Activated CD8-positive, alpha-beta memory T cell treated with anti-CD3 and anti-CD28 coated beads, Interleukin-2, amount 10 ng/mL, durations not matched to agents 7 days and 5 days (primary cell): ENCODE measurements at places on chromosomes 2 and 18. TPM values are rescaled to one million over a fixed set of nuclear protein-coding genes. Genes with fewer than 3 reads are reported as not detected.

GRCh38 chr2:103525756-103526155 is 763.9 kb downstream of the TMEM182 start:
- H3K4me1 ChIP-seq = no peaks in the 10 kb centered on the region
- no peaks in the 10 kb centered on the region for H3K36me3 ChIP-seq

- H3K36me3 ChIP-seq = no peaks in the 10 kb centered on the region
- DNase-seq = no peak
- H3K27ac ChIP-seq = no peak overlapping the region
- no peaks in the 10 kb centered on the region for H3K27me3 ChIP-seq
These were observed 355.2 kb downstream of the GALNT13 start for GRCh38 chr2:154226931-154227330.

GRCh38 chr2:75788902-75789301 is 78.2 kb upstream of the GCFC2 start:
- no peak overlapping the region for H3K4me3 ChIP-seq
- no peaks in the 10 kb centered on the region for H3K36me3 ChIP-seq
- H3K27ac ChIP-seq = no peak overlapping the region
- peaks cover 7% of the 10 kb centered on the region for H3K27me3 ChIP-seq

DNA sequence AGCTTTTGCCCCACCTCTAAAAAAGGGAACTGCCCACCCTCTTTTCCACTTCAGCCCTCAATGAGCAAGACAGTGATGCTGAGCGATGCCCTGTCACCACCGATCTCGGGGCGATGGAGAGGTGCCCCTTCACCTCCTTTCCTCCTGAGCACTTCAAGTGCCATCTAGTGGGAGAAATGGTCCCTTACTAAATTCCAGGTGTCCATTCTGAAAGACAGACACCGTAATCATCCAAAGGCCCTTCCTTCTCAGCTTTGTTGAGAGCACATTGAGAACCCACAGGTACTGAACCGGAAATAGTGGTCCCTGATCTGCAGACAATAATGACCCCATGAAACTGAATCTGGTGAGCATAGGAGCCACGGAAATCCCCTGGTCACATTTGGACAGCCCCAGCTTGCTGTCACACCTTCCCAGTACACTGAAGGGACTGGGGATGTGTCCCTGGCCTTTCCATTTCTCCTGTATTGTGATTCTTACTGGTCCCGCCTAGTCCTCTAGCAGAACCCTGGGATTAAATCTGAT is 38.5 kb downstream of the KCTD18 start:
- H3K36me3 ChIP-seq = peaks cover 40% of the 10 kb centered on the region
- H3K27ac ChIP-seq = peak overlapping the region; percentile 64
- H3K4me3 ChIP-seq = no peak overlapping the region
- peak; percentile 58 for DNase-seq
- peaks cover 40% of the 10 kb centered on the region for H3K4me1 ChIP-seq

Gene GAD1
- total RNA-seq = 3.7 TPM

DNA sequence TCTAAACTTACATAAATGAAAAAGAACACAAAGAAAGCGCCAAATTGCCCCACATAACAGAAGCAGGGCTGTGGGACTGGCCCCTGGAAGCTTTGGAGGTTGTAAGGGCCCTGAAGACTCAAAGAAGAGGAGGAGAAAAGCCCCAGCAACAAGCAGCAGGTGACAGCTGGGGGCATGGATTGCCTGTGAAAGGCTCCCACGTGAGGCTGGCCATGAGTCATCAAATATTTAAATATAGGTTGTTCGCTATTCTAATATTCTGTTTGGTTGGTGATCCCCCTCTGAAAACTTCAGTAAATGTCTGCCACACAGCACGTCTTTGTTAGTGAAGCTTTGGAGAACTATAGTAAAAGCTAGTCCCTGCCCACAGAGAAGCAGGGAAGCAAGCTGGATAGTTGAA is 132.4 kb downstream of the MREG start:
- no peaks in the 10 kb centered on the region for H3K36me3 ChIP-seq
- no peaks in the 10 kb centered on the region for H3K4me1 ChIP-seq
- H3K27me3 ChIP-seq = peaks cover 47% of the 10 kb centered on the region
- DNase-seq = no peak
- no peak overlapping the region for H3K4me3 ChIP-seq
- H3K27ac ChIP-seq = no peak overlapping the region
